ENCODE measurements at places on chromosomes 3 and 15.

GRCh38 chr3:124333931-124334640 lies 342.2 kb upstream of the ROPN1 start:
- DNase-seq: no peak

DNA sequence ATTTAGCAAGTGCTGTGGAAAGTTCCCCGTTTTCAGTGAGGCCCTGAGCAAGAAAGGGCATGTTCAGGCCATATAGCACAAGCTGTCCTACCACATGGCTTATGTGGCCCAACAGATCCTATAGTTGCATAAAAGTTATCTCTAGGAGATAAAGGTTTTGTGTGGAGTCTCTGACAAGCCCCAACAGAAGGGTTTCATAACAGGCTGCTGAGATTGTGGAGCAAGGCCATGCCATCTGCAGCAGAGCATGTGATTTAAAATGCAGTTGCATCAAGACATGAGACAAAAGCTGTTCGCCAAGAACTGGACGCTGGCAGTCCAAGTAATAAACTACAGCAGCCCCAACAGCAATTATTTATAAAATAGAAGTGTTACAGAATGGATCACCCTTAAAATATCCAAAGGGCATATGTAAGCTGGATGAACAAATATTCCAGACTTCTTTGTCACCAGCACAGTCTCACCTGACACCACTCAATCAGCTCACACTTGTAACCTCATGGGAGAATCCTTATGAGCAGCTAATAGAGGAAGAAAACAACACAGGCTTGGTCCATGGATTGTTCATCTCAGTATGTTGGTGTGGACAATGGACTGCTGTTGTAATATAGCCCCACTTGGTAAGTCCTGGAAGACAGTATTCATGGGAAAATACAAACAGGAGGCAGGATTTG lies 14.4 kb upstream of the CLDN1 start:
- no peak for DNase-seq

- no peak for DNase-seq
These were observed 35.8 kb upstream of the ABHD2 start for GRCh38 chr15:89052474-89052873.

- DNase-seq: no peak
These were observed 177.0 kb downstream of the CNTN6 start for GRCh38 chr3:1269808-1270207.

- no peak for DNase-seq
These were observed 78.1 kb upstream of the PRICKLE2 start for GRCh38 chr3:64303401-64303800.
